ENCODE measurements at places on chromosomes 11 and 22.

GRCh38 chr11:67400942-67401494 lies 640 bp downstream of the PPP1CA start:
- DNase-seq, result no peak

DNA sequence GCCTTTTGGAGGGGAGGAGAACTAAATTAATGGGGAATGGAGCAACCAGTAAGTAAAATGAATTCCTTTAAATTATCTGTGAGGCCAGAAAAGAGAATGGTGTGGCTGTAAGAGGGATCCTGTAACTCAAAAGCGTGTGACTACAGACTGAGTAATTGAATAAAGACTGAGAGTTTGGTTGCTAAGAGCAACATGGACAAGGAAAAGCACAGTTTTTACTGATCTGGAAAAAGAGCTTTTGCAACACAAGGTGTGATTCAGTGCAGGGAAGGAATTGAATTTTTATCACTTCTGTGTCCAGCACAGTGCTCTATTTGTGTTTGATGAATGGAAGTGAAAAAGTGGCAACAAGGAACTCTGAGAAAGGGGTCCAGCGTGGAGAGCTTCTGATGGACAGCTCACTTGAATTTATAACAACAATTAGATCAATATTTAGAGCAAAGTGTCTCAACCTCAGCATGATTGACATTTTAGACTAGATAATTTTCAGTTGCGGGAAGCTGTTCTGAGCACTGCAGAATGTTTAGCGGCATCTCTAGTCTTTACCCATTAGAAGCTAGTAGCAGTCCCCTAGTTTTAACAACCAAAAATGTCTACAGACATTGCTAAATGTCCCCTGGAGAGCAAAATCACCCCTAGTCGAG lies 202.8 kb upstream of the BDNF start:
- no peak for DNase-seq

DNA sequence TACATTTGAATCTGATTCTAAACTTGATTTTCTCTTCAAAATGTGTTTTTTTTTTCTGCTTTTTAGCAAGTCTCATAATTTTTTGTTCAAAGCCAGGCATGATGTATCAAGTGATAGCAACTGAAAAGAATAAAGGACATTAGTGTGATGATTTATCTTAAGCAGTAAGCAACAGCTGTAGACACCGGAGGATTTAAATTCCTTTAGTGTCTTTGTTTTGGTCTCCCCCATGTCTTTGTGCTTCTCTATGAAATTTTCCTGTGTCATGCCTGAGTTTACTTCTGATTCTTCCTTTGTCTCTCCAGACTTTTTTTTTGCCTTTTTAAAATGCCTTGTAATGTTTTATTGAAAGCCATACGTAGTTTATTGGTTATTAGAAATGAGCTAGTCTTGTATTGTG lies 934.2 kb upstream of the RAG2 start:
- DNase-seq, result no peak

GRCh38 chr11:108278546-108278945 lies 55.7 kb downstream of the ATM start:
- no peak for DNase-seq

DNA sequence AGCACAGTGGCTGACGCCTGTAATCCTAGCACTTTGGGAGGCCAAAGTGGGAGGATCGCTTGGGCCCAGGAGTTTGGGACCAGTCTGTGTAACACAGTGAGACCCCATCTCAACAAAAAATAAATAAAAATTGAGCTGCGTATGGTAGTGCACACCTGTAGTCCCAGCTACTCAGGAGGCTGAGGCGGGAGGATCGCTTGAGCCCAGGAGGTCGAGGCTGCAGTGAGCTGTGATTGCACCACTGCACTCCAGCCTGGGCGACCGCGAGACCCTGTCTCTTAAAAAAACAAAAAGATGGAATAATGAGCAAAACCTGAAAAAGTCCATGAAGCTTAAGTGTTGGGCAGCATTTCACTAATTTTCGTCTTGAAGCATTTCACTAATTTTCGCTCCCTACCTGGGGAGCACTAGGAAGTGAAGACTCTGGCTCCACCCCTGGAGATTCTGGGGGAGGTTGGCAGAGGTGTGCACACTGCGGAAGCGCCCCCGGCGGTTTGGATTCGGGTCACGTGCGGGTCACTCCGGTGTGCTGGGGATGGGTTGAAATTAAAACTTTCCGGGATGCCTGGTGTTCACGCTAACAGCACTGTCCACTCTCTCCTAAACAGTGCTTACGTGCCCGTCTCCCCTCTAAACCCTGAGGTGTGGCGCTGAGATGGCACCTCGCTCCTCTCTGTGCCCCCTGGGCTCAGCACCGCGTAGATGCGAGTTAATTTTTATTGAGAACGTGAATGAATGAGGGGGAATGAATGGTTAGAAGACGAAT lies 906 bp upstream of the NAA40 start:
- no peak for DNase-seq

DNA sequence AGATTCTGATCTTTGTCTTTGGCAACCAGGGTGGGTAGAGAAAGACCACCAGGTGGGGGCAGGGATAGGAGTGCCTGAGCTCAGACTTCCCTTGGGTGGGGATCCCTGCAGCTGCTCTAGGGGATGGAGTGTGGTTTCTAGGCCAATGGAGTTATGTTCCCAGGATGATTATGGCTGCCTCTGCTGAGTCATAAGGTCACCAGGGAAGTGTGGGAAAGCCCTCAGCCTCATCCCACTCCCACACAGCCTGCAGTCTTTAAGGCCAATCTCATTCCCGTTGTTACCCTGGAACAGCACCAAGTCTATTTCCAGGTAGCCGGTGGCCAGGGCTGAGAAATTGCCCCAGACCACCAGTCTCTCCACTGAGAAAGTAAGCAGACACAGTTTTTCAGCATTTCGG lies 2269.3 kb upstream of the RAG2 start:
- DNase-seq, result no peak

DNA sequence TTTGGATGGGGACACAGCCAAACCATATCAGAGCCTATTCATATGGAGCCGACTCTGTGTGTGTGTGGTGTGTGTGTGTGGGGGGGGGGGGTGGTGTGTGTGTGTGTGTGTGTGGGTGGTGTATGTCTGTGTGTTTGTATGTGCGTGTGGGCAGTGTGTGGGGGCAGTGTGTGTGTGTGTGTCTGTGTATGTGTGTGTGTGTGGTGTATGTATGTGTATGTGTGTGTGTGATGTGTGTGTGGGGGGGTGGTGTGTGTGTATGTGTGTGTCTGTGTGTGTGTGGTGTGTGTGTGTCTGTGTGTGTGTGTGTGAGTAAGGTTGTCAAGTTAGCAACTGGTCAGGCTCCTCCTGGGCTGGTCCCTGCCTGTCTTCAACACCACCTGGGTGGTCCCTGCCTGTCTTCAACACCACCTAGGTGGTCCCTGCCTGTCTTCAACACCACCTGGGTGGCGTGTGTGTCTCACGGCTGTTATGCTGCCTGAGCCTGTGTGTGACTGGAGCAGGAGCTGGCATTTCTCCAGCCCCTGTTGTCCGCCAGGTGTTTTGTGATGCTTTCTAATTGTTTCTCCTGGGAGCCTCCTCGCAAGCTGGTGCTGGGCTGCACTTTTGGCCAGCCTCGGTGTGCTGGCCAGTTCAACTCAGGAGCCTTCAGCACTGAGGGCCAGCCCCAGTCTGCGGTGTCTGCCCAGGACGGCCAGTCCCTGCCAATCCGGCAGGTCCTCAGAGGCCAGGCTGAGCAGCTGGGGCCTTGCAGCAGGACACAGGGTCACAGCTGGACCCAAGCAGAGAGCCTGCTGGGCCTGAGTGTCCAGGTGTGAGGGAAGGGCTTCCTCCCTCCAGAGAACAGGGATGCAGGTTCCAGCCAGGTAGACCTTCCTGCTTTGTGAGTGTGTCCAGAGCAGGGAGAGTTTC lies 21.5 kb upstream of the PVALB start:
- DNase-seq, result no peak

GRCh38 chr11:75077316-75077715 lies 19.4 kb downstream of the OR2AT4 start:
- no peak for DNase-seq

DNA sequence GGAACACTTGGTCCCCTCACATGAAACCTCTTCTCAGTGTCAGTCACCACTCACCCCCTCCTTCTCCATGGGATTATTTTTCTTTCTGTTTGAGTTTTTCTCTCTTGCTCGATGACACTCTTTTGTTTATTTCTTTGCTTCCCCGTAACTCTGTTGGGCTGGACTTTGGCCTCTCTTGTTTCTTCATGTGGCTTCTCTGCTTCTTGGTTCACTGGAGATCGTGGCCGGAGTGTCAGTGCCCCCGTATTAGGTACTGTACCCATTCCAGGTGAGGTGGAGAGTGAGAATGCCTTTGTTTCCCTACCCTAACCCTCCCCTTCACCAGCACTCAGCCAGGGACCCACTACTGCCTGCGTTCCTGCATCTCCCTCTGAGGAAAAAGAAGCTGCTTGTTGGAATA lies 32.5 kb downstream of the CYB5R2 start:
- DNase-seq, result no peak

- DNase-seq, result no peak
Observed at GRCh38 chr22:46618667-46619066, 1.5 kb upstream of the GRAMD4 start.

DNA sequence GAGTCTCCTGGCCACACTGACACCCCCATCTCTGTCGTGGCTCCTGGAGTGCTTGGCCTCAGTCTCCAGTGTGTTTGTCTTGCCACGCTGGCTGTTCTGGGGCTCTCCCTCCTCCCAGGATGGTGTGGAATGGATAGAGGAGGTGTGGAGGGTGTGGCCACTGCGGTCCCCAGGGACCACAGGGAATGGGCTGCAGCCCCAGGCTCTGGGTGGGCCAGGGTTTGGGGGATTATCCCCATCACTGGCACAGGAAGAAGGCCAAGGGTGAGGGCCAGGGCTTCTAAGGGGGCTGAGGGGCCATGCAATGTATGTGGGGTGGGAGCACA lies 8.1 kb downstream of the GNAZ start:
- no peak for DNase-seq

GRCh38 chr11:91967026-91967690 lies 257.5 kb upstream of the FAT3 start:
- no peak for DNase-seq

- DNase-seq, result no peak
Observed at GRCh38 chr22:25757686-25758085, 15.7 kb downstream of the MYO18B start.

DNA sequence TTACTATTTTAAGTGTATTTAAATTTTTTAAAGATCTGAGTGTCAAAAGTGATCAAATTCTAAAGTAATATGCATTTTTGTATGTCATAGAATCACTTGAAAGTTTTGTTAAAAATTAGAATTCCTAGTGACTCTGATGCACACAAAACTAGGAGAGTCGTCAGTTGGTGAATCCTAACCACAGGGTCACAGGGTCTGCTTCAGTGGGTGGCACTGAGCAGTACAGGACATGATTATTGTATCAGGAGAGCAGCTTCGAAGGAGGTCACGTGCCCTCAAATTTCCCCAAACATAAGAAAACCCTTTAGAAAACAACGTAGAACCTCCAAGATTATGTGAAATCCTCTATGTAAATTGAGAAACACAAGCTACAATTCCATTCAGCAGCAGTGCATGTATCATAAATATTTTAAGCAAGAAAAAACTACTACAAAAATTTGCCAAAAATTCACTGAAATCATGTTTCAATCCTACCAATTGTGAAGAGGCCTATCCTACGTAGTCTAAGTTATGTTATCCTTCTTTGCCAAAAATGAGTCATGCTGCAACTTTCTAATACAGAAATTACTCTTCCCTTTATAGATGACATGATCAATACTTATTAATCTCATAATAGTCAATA lies 323.6 kb downstream of the AASDHPPT start:
- DNase-seq, result no peak

GRCh38 chr22:22897091-22897490 lies 9.5 kb downstream of the IGLL5 start:
- no peak for DNase-seq

- DNase-seq, result no peak
Observed at GRCh38 chr11:15918212-15918611, 438.1 kb downstream of the SOX6 start.

DNA sequence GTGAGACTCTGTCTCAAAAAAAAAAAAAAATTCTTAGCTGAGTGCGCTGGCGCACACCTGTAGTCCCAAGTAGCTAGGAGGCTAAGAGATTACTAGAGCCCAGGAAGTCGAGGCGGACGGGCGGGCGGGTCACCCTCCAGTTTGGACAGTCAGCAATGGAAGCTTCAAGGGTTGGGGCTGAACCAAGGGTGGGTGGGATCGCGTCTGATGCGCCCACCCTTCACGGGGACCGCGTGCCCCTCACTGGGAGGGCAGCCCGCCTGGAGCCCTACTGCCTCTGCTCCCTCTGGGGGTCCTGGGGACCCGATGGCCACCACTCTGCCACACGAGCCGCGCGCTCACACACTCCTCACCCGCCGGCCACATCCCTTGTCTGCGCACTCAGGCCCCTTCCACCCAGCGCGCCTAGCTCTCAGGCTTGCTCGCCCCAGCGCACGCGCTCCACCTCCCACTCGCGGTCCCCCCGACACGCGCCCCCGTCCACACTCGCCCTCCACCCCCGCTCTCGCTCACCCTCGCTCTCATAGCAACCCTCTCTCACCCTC lies 494 bp downstream of the CHID1 start:
- DNase-seq, result no peak

DNA sequence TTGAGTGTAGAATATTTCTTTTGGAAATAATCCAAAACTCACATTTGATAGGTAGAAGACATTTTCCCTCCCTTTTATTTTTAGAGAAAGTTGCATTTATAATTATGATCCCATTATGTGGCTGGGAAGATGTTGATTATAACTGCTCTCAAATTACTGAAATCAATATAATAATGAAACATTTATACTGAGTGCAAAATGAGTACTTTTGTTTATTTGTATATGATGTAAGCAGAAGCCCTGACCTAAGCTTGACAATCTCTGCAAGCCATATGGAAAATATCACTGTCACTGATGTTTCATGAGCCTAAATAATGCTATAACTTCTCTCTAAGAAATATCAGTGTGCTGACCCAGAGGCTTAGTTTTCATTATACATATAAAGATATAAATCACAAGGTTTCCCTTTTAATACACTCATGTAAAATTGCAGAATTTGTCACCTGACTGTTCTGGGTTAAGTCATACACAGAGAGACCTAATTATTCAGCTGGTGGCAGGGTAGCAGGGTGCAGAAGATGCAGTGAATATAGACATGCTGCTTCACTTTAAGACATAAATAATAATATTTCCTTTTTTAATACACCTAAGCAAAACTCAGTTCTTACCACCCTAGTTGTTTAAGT lies 99.2 kb downstream of the BBOX1 start:
- DNase-seq, result no peak

GRCh38 chr22:47551431-47551775 lies 789.0 kb downstream of the TBC1D22A start:
- DNase-seq, result no peak
